ENCODE measurements at places on chromosomes 3 and 15.

DNA sequence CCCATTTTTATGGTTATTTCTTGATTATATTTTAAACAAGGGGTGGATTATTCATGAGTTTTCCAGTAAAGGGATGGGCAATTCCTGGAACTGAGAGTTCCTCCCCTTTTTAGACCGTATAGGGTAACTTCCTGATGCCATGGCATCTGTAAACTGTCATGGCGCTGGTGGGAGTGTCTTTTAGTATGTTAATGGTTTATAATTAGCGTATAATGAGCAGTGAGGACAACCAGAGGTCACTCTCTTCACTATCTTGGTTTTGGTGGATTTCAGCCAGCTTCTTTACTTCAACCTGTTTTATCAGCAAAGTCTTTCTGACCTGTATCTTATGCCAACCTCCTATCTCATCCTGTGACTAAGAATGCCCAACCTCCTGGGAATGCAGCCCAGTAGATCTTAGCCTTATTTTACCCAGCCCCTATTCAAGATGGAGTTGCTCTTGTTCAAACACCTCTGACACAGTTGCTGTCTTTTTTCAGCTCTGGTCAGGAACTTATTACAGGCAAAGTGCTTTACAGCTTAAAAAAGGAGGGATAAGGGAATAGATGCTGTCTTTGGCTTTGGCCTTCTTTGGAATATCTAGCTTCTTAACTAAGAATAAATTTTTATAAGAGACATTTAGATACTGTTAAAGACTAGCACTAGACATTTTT, 257.8 kb downstream of the CNTN4 start:
- no peak for DNase-seq

- no peak for DNase-seq
These were observed 23.6 kb upstream of the FMN1 start for GRCh38 chr15:33218071-33218491.

DNA sequence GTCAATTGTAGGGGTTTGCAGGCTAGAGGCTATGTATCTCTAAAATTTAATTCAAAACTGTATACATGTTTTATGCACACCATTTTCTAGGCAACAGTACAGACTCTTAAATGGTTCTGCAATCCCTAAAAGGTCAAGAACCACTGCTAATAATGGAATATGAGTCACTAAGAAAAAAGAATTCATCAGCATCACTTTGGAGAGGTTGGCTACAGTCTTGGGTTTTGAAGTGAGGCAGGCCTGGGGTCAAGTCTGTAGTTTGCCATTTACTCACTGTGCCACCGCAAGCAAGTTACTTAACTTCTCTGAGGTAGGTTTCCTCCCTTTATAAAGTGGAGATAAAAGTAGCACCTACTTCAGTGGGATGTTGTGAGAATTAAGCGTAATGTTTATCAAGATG, 33.7 kb downstream of the THRB start:
- DNase-seq: no peak

GRCh38 chr3:29274667-29275066, 6.2 kb upstream of the RBMS3 start:
- DNase-seq: no peak

- DNase-seq: no peak
These were observed 40.2 kb upstream of the MEIS2 start for GRCh38 chr15:37140531-37141058.

DNA sequence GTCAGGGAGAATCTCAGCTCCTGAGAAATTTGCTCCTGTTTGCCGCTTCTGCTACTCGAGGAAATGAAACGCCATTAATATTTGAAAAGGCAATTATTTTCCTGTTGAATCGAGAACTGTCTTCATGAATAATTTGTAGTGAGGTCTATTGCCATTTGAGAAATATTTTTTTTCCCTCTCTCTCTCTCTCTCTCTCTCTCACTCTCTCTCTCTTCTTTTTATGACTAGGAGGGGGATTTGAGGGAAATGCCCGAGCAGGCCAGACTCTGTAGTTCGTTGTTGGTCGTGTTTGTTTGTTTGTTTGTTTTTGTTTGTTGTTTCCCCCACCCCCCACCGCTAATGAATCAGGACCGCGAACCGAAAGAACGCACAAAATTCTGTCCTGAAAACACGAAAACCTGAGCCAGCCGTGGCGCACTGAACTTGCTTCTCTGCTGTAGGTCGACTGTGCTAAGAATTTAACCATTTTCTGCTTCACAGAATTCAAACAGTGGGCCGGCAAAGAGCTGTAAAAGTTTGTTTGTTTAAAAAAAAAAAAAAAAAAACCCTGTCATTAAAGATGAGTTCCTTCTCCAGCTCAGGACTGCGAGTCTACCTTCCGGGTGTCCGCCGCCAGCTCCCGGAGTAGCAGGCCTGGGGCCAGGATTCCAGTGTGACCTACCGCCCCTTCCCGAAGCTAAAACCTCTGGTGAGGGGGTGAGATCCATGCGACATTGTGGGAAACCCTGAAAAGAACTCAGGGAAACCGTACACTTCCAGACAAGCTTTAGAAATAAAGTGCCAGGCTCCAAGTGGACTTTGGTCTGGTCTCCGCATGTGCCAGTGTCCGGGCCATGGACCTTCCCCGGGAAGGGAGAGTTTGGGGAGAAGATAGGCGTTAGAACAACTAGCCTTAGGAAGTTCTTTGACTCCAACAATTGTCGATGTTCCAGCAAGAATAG, 12.1 kb downstream of the ZIC4 start:
- no peak for DNase-seq

DNA sequence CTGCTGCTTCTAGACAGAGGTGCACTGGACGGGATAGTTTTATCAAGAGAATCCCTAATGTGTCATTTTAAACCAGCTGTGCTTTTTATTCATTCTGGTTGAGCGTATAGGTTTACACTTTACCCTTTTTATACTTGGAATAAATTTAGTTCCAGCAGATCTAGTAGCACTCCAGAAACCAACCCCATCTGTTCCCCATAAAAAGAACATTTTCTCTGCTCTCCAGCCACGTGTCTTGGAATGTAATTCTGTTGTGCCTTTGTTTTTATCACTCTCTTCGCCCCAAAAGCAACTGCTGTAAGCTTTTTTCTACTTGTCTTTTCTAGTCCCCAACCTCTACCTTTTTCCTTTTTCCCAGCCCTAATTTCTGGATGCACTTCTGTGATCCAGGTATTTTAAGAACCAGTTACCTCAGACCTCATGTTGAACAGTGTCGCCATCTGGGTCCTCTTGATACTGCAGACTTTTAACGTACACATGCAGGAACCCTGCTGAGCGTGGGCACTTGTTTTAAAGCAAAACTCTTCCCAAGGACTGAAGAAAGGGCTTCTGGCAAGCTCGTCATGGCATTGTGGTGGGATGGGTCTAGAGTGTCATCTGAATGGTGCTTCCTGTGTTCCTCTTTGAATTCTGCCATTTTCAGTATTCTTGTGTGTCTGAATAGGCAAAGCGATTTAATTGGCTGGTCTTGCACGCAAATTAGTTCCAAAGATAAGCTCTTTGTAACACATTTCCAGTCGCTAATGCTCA, 5.7 kb upstream of the EXOG start:
- no peak for DNase-seq

DNA sequence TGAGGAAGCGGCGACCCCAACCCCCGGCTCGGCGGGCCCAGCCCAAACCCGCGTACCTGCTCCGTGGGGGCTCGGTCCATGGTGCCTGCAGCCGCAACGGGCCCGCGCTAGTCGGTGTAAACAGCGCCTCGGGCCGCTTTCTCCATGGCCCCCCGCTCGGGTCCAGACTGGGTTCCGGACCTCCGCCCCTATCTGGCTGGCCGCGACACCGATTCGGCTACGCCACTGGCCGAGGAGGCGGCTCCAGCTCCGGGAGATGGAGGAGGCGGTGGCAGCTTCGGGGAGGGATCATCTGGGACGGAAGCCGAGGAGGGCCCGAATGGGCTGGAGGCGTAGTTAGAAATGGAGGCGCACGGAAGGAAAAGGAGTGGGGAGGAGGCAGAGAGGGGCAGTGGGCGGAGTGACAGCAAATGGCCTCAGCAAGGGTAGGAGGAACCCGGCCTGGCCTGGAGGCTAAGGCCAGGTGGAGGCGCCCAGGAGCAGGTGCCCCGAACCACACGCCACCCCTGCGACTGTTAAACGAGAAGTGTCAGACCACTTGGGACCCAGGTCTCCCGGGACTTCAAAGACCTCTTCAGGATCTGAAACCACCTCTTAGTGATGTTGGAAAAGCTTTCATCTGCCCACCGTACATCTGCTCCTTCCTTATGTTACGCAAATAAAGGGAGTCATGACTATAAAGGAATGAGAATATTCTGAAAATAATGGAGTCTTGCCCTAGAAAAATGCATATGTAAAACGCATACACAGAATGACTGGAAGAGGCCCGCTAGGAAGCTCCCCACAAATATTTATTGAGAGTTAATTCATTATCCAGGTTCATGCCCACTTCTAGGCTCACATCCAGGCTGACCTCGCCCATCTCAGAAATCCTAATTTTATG, at the start of gene SECISBP2L:
TSS of gene SECISBP2L (minus strand) at position 227 of the 883 bp plus-strand sequence. CDS start at position 80, 147 bp downstream.
- DNase-seq: peak; percentile 85

- DNase-seq: no peak
These were observed 19.5 kb downstream of the GMPS start for GRCh38 chr3:155889952-155890351.
